NCI-H1417 (cell line): ENCODE measurements at places on chromosomes 16 and 17.

DNA sequence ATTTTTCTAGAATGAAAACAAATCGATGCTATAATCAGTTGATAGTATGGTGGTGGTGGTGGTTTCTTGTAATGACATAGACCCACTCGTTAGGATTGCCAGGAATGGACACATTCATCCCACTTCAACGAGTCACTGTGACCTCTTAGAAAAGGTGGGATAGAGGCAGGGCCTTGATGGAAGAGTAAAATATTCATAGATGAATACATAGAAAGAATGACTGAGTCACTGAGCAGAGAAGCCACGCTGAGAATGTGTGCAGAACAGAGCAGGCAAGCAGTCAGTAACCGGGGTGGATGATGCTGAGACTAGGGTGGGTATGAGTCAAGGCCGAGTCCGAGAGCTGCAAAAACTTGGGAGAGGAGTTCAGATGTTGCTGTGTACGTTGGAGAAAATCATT lies 129.9 kb downstream of the PITPNC1 start:
- DNase-seq, result no peak

GRCh38 chr17:16988749-16989229 lies 16.9 kb upstream of the TNFRSF13B start:
- no peak for DNase-seq

- DNase-seq, result no peak
These were observed 190.5 kb upstream of the PIRT start for GRCh38 chr17:11028349-11028748.

DNA sequence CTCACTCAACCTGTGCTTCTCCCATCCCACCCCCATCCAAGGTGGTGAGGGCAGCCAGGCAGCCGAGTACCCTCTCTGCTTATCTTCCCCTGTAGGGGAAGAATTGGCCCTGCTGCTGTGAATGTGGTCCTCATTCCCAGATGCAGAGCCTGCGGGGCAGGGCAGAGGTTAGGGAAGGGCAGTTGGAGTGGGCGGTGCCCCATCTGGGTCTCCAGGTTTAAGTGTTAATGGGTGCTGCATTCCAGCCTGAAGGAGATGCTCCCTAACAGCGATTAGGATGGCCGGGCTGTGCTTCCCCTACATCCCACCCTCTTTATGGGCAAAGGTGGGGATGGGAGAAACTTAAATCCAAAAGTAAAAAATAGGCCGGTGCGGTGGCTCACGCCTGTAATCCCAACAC lies 12.1 kb downstream of the TMEM95 start:
- DNase-seq, result no peak

- no peak for DNase-seq
These were observed 13.1 kb downstream of the TEKT5 start for GRCh38 chr16:10681310-10682308.

GRCh38 chr17:68134731-68135130 lies 99.2 kb downstream of the KPNA2 start:
- no peak for DNase-seq

DNA sequence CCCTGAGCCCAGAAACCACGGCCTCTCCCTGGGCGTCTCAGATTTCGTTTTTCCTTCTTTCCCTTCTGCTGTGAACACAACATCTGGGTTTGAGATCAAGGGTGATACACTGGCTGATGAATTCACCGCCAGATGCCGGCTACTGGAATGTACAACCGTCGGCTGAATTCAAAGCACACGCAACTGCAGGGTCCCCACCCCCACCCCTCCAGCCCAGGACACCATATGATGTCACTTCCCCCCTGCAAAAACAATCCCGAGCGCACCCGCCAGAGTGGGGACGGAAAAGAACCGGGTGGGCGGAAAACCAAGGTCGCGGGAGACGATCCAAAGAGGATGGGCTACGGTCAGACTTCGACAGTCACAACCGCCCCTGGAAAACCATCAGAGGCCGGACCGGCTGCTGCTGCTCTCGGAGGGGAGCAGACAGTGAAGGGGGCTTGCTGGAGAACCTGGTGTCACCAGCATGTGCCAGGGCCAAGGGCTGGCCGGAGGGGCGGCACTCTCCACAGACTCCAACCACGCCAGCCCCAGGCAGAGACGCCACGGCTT lies 23.3 kb downstream of the CEP295NL start:
- no peak for DNase-seq

- no peak for DNase-seq
These were observed 260.7 kb upstream of the CA10 start for GRCh38 chr17:52419229-52419641.

DNA sequence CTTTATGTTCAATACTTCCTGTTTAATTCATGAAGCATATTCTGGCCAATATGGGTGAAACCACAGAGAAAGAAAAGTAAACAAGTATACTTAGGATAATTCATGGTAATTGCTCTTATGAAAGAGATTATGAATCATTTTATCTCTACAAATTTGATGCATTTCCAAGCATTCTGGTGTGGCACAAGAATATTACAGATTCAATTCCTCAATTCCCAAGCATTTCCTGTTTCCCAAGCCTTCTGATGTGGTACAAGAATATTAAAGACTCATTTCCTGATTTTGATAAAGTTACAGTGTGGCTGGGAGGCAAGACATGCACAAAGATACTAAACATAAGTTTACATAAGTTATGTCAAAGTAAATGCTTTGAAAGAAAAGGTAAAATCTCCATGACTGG lies 126.1 kb upstream of the NUDT7 start:
- no peak for DNase-seq

- DNase-seq, result peak; percentile 77
These were observed at the start of gene EFNB3 for GRCh38 chr17:7704601-7705268. Gene EFNB3, plus strand, starts transcription at chr17:7705202. Its CDS starts 397 bp downstream, at chr17:7705599.

- no peak for DNase-seq
These were observed 97.4 kb upstream of the CIBAR2 start for GRCh38 chr16:85209526-85210121.

GRCh38 chr17:60142872-60143499 lies 6.8 kb upstream of the CA4 start:
- peak; percentile 87 for DNase-seq
